GM03348 (cell line): ENCODE measurements at places on chromosomes 1 and 21.

DNA sequence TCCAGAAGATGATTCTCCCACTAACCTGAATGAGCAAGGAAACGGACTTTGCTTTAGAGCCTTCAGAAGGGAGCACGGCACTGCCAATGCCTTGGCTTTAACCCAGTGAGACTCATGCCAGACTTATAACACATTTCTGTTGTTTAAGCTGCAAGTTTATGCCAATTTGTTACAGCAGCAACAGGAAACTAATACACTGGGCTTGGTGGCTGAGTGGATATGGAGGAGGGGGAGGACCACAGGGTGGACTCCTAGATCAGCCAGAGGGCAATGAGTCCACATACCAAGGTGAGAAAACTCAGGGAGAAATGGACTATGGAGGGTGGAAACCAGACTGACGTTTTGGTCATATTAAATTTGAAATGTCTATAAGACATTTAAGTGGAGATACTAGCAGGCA lies 156.2 kb upstream of the KCNJ6 start:
- no peak for DNase-seq

GRCh38 chr1:159591981-159592380 lies 4.4 kb downstream of the APCS start:
- DNase-seq = no peak

DNA sequence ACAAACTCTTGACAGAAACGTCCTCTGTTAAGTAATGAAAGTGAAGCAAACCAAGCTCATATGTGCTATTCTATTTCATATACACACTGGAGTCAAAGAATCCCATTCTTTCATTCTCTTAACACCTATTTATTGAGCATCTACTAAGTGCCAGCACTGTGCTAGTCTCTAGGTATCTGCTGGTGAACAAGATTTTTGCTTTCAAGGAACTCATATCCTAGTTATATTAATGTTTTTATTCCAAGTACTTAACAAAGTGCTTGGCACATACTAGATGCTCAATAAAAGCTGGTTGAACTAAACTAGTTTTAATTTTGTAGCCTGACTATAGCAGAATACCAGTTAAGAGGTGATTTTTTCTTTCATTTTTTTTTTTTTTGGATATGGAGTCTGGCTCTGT lies 3.6 kb upstream of the RNF2 start:
- DNase-seq = no peak

DNA sequence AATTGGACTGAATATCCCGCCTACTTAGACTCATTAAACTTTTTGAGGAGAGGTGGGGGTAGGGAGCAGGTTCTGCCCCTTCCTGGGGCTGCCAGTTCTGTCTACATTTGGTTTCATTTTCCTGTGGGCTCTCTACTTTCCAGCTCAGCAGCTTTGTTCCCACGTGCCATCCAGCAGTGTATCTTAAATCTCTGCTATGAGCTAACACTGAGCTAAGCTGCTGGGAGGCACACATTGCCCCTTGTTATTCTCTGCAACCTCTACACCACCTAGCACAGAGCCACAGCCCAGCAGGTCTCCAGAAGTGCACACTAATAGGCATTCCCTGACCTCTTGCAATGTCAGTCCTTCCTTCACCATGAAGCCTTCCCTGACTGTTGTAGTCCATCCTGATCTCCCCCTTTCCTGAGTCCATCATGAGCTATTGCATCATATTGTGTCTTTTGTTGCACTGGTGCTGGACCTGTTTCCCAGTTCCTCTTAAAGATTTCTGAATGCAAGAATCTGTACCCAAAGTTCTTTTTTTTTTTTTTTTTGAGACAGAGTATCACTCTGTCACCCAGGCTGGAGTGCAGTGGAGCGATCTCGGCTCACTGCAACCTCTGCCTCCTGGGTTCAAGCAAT lies 28.7 kb upstream of the NRDC start:
- peak; percentile 21 for DNase-seq

- no peak for DNase-seq
Measured at GRCh38 chr1:206698011-206698410, 13.3 kb downstream of the MAPKAPK2 start.

GRCh38 chr21:31888936-31889371 lies 16.1 kb downstream of the HUNK start:
- no peak for DNase-seq
